SK-N-SH treated with all-trans-retinoic acid at 6 μM for 48 hours (cell line): ENCODE measurements at places on chromosomes 13 and 19.

GRCh38 chr19:1855040-1855827, 7.0 kb upstream of the REXO1 start:
- peak; percentile 85 for ATAC-seq

DNA sequence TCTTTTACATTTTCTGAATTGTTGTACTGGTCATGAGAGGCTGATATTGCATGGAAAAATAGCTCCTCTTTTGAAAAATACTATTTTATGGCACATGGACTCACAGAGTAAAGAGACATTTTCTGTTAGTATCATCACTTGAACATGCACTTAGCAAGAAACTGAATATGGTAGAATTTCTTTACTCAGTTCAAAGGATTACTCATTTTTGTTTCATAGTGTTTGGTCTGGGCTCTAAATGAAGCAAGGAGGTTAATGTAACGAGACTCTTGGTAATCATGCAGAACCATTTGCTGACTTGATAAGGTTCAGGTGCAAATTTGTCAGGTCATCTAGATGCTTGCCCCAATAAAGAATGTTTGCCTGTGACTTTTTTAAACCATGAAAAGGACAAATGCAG, 63.2 kb downstream of the GPC6 start:
- no peak for ATAC-seq

- ATAC-seq: no peak
Measured at GRCh38 chr13:113089693-113090414, 15.7 kb upstream of the F7 start.

GRCh38 chr19:53192771-53193534, at the start of gene ZNF665:
TSS of gene ZNF665 (minus strand) at chr19:53193358. CDS start at chr19:53182898, 10,460 bp downstream.
- peak; percentile 91 for ATAC-seq

DNA sequence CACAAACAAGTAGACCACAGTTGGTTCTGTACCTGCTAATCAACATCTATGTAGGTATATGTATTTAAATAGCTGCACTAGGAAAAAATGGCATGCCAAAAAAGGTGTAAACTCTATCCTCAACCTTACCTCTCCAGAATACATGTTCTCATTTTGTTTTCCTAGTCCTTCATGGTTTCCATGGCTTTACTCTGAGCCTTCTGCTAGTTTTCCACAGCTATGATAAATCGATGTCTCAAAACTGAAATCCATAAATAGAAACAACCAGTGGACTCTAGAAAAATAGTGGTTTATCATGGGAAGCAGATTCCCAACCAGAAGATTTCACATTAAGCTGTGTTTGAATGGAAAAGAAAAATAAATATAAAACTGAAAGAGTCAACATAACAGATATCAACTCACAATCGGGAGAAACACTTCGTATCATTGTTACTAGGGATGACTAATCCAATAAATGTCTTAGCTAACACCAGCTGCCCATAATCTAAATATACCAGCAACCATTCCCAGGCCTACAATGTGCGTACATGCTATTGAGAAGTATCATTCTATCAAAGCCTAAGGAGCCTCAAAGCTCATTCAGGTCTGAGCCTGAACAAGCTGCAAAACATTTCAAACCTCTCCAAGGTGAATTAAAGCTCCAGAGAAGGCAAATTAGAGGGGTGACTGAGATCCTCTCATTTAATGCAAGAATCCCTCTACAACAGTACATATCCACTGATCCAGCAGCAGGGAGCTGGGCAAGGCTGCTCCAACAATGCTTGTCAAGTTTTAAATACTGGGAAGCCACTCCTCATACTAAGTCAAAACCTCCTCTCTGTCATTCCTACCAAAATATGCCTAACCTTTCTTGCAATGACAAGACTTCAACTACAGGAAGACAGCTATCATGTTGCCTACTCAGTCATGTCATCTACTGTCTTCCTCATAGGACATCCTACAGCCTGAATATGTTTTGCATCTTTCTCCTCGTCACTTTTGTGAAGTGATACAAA, 90.2 kb downstream of the KCTD12 start:
- ATAC-seq: no peak

DNA sequence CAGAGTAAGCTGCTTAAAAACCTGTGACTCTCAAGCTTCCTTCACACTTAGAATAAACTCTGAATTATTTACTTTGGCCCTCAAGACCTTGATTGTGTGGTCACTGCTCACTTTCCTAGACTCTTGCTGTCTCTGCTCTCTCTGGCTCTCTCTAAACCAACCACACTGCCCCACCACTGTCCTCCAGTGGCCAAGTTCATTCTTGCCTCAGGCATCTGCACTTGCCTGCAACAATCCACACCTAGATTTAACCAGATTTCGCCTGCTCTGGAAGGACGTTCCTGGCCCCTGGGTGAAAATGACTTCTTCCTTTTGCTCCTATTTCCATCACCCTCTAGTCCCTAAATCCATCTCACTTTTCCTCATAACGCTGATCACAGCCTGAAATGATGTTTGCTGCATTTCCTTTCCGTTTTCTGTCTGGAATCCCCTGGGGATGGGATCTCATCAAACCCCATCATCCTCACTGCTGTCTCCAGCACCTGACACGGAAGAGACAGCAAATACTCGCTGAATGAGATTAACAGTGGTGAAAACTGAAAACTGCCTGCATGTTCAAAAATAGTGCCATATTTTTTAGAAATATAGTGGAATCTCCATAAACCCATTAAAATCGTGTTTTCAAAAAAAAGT, 232.6 kb downstream of the UQCRFS1 start:
- peak; percentile 54; the same call in 2 of the 3 replicates for ATAC-seq

DNA sequence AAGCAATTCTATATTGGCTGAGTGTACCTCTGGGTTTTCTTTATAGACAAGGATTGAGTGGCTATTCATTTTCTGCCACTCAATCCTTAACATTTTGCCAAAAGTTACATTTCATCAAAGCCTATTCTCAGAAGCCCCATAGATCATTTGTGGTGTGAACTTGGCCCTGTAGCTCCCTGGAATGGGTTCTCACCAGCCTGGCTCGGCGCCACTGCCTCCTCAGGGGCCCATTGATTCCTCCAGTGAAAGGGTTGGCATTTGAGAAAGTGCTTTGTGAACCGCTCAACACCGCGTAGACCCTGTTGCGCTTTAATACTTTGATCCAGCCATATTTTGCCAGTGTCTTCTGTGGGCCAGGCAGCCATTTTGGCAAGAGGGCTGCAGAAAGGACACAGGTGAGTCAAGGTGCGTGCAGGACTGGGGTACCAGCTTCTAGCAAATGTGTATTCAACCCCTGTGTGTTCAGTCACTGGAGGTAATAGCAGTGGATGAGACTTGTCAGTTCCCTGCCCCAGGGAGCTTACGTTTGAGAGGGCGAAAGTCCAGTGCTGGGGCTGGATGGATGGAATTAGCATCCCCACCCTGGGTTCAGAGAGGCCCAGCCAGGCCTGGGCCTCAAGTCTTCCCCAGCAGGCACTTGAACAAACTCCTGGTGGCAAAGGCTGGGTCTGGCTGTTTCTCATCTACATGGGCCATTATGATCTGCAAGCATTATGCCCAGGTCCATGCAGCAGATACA, 3.8 kb downstream of the RAB8A start:
- no peak for ATAC-seq

GRCh38 chr19:8087876-8088275, 35.3 kb downstream of the CCL25 start:
- ATAC-seq: no peak

- ATAC-seq: peak; percentile 100
Measured at GRCh38 chr13:46211483-46212351, at the start of gene LRRC63. TSS of gene LRRC63 (plus strand) at chr13:46211928. CDS start at chr13:46213035, 1,107 bp downstream.

GRCh38 chr13:41352935-41353840, 42.1 kb downstream of the NAA16 start:
- peak; percentile 82 for ATAC-seq

DNA sequence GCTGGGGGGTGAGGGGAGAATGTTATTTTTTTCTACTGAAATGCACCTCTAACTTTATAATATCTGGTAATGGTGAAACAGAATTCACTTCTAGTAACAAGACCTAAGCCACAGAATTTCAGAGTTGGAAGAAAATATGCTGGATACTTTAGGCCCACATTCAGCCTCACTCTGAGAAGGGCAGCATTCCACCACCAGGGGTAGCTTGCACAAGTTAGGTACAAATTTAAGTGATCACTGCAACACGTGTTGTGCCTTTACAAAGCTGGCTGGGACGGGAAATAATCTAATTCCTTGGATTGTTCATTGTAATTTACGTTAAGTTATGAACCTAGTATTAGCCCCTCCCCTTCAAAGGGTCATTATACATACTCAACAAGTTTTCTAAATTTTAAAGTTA, 192.3 kb downstream of the RGCC start:
- no peak for ATAC-seq

DNA sequence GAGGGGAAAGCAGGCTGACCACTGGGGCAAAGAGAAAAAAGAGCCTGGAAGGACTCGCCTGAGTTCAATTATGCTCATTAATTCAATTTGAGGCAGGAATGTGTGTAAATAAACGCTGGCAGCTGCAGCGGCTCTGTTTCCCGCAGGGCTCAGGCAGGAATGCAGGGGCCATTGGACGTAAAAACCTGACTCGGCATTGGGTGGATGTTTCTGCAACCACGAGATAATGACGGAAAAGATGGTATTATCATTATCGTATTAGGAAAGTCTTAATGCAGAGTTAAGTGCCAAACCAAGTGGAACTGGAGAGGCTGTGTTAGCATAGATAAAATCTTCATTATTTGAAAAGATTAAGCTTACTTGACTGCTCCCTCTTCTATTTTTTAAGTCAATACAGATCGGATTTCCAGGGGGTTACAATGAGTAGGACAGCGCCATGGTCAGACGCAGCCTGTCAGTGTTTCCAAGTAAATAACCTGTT, 169.8 kb downstream of the SHISA2 start:
- ATAC-seq: no peak; the same call in 2 of the 3 replicates

GRCh38 chr13:34263681-34264080, 445.7 kb downstream of the RFC3 start:
- no peak for ATAC-seq

- ATAC-seq: no peak
Measured at GRCh38 chr13:111952032-111952431, 114.9 kb upstream of the SOX1 start.

- ATAC-seq: peak; percentile 98
Measured at GRCh38 chr19:17932485-17933338, at the start of gene CCDC124. TSS of gene CCDC124 (plus strand) at chr19:17933015. CDS start at chr19:17936421, 3,406 bp downstream.

GRCh38 chr19:1042689-1043511, 3.0 kb downstream of the ABCA7 start:
- ATAC-seq: no peak

GRCh38 chr13:97388373-97388772, 45.6 kb upstream of the RAP2A start:
- ATAC-seq: no peak

DNA sequence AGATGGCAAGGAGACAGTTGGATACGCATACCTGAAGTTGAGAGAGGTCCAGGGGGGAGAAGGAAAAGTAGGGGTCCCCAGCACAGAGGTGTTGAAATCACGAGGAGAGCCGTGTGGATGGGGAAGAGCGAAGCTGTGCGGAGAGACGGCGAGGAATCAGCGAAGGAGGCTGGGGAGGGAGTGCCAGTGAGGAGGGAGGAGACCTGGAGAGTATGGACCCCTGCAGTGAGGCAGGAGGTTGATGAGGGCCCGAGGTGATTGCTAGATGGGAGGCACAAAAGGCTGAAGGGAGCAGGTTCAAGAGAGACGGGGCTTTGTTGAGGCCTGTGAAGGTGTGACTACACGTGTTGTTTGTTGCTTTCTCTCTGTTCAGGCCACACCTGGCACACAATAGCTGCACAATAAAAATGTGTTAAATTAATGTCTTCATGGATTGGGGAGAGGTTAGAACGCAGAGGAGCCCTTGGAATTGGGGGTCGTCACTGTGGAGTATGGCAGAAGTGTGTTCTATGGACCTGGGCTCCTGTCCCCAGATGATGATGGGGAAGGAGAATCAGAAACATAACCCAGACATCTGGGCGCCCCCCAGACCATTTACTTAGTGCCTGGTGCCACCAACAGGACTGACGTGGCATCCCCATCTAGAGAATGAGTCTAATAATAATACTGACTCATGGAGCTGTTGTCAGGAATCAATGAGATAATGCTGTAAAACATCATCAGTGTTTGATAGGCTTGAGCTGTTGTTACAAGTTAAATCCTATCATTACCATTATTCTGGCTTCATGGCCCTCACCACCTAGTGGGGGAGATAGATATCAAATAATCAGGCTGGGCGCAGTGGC, 137.5 kb downstream of the SIPA1L3 start:
- peak; percentile 49 for ATAC-seq

GRCh38 chr13:85537601-85538000, 261.6 kb downstream of the SLITRK6 start:
- ATAC-seq: no peak

GRCh38 chr19:6172074-6172863, 36.8 kb downstream of the ACSBG2 start:
- ATAC-seq: no peak

DNA sequence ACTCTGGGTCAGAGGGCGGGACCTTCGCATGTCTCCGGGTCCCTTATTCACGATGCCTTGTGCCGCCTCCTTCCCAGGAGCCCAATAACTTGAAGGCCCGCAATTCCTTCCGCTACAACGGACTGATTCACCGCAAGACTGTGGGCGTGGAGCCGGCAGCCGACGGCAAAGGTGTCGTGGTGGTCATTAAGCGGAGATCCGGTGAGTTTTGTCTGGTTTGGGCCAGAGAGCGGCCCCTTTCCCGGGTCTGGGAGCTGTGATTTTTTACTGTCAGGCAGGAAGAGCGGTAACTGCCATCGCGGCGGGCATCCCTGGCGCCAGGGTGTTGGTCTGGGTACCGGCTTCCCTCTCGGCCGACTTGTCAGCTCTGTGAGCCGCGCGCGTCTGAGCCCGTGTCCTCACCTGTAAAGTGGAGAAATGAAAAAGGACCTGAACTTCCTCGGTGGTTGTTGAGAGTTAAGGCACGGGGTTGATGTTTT, 800 bp downstream of the RPL28 start:
- ATAC-seq: no peak

DNA sequence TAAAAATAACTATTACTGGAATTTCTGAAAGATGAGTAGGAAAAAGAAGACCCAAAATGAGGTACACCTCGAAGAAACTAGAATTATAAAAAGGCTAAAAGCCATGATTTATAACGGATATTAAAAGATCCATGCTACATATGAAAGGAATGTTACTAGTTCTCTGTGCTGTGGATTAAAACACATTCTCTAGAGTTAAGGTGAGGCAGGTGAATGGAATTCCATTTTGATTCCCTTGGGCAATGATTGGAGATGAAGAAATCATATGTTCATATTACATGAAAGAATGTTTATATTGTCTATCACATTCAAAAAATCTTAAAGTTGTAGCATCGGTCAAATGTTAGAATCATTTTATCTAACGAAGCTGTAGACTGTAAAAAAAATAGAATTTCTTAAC, 783.7 kb downstream of the PCDH9 start:
- ATAC-seq: no peak

DNA sequence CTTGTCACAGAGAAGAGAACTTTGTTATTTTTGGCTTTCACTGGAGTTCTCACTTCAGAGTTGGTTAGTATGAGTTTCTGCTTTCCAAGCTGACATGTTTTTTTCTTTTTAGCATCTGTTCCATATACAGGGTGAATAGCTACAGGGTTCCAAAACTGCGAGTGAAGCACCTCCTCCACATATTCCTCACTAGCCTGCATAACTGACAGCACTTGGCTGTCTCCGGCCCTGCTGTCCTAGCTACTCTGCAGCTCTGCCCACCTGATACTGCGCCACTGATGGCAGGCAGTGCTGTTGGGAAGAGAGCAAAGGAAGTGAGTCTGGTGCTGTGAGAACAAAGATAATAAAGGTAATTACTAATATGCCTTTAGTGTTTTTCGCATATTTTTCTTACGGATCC, 6.8 kb downstream of the ATP8A2 start:
- no peak for ATAC-seq

GRCh38 chr19:35445826-35446593, 2.0 kb upstream of the FFAR2 start:
- ATAC-seq: no peak
